Naive thymus-derived CD4-positive, alpha-beta T cell (primary cell): ENCODE measurements at places on chromosomes 1 and 21.

DNA sequence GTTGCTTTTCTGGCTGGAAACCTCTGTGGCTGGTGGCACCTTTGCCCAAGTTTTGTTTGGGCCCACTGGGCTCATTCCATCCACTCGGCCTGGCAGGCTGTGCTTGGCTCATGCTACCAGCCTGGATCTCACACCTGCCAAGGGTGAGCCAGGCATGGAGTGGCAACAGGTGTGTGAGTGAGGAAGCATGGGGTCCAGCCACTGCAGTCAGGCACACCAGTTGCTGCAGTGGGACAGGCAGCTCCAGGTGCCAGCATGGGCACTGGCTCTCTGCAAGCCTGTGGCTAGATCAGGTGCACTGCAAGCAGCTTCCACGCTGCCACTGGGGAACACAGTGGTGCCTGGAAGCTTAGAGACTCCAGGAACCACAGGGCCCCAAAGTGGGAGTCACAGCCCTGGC, 57.0 kb downstream of the NUP210L start:
- H3K4me1 ChIP-seq = no peaks in the 10 kb centered on the region
- no peaks in the 10 kb centered on the region for H3K36me3 ChIP-seq
- no peak overlapping the region for H3K27ac ChIP-seq
- no peak overlapping the region for H3K4me3 ChIP-seq

- no peak for DNase-seq
- H3K4me3 ChIP-seq = no peak overlapping the region
- no peaks in the 10 kb centered on the region for H3K4me1 ChIP-seq
- H3K27ac ChIP-seq = no peak overlapping the region
- no peaks in the 10 kb centered on the region for H3K36me3 ChIP-seq
- no peaks in the 10 kb centered on the region for H3K27me3 ChIP-seq
Measured at GRCh38 chr1:106980121-106980520, 76.4 kb upstream of the PRMT6 start.

- no peaks in the 10 kb centered on the region for H3K36me3 ChIP-seq
- H3K4me1 ChIP-seq = no peaks in the 10 kb centered on the region
- no peaks in the 10 kb centered on the region for H3K27me3 ChIP-seq
- no peak overlapping the region for H3K4me3 ChIP-seq
Measured at GRCh38 chr21:43354666-43355065, 72.3 kb downstream of the SIK1 start.

- no peak for DNase-seq
- H3K27me3 ChIP-seq = no peaks in the 10 kb centered on the region
- H3K27ac ChIP-seq = no peak overlapping the region
- no peak overlapping the region for H3K4me3 ChIP-seq
Measured at GRCh38 chr1:234719454-234720251, 109.7 kb upstream of the IRF2BP2 start.

- H3K27ac ChIP-seq = no peak overlapping the region
- no peaks in the 10 kb centered on the region for H3K36me3 ChIP-seq
- no peaks in the 10 kb centered on the region for H3K27me3 ChIP-seq
Measured at GRCh38 chr1:92752719-92753118, 32.2 kb downstream of the EVI5 start.
